ENCODE measurements at places on chromosomes 3 and 15. TPM values are rescaled to one million over a fixed set of nuclear protein-coding genes. Genes with fewer than 3 reads are reported as not detected.

SH2D7 gene
- total RNA-seq: not detected

TBL1XR1 gene
- total RNA-seq: 541 TPM

ARHGEF3 gene
- 16.4 TPM for total RNA-seq

NEK10 gene
- total RNA-seq: 50.3 TPM

VPS13C gene
- total RNA-seq: 119 TPM

EOGT gene
- total RNA-seq: 67.2 TPM

ADAMTSL3 gene
- 6.0 TPM for total RNA-seq

RBP2 gene
- total RNA-seq: not detected

SLC12A8 gene
- 1.6 TPM for total RNA-seq

CCDC13 gene
- 0.97 TPM for total RNA-seq

IQCF5 gene
- not detected for total RNA-seq

Data from articular chondrocyte of knee joint (primary cell).